ENCODE measurements at places on chromosomes 4 and X.

GRCh38 chr4:80814266-80814665 lies 216.2 kb upstream of the BMP3 start:
- H3K36me3 ChIP-seq, result no peaks in the 10 kb centered on the region
- no peak for DNase-seq
- H3K27me3 ChIP-seq, result no peaks in the 10 kb centered on the region
- H3K4me1 ChIP-seq, result no peaks in the 10 kb centered on the region

DNA sequence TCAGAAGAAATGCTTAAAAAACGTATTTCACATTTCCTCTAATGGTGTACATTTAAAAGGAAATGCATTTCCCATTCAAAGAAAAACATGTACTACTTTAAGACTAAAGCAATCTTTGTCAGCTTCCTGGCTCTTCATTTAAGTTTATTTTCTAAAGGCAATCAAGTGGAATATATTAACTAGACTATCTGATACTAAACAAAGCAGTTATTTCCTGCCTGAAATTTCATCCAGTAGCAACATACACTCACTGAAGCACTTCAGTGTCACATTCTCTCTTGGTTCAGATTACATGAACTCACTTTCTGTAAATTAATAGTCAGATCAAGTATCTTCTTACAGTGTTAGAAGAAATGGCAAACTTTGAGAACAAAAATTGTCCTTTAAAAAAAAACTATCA lies 42.5 kb downstream of the LRBA start:
- no peak overlapping the region for H3K4me3 ChIP-seq
- no peaks in the 10 kb centered on the region for H3K27me3 ChIP-seq
- no peak overlapping the region for H3K27ac ChIP-seq
- DNase-seq, result no peak

- H3K4me1 ChIP-seq, result no peaks in the 10 kb centered on the region
- no peaks in the 10 kb centered on the region for H3K36me3 ChIP-seq
- no peak overlapping the region for H3K27ac ChIP-seq
- H3K27me3 ChIP-seq, result peaks cover 25% of the 10 kb centered on the region
- no peak for DNase-seq
- H3K4me3 ChIP-seq, result no peak overlapping the region
Measured at GRCh38 chr4:7186031-7186430, 6.3 kb upstream of the SORCS2 start.

GRCh38 chr4:14582677-14583076 lies 419.6 kb upstream of the CPEB2 start:
- H3K27ac ChIP-seq, result no peak overlapping the region
- H3K36me3 ChIP-seq, result no peaks in the 10 kb centered on the region
- H3K27me3 ChIP-seq, result peaks cover 2% of the 10 kb centered on the region
- H3K4me3 ChIP-seq, result no peak overlapping the region
- no peak for DNase-seq

DNA sequence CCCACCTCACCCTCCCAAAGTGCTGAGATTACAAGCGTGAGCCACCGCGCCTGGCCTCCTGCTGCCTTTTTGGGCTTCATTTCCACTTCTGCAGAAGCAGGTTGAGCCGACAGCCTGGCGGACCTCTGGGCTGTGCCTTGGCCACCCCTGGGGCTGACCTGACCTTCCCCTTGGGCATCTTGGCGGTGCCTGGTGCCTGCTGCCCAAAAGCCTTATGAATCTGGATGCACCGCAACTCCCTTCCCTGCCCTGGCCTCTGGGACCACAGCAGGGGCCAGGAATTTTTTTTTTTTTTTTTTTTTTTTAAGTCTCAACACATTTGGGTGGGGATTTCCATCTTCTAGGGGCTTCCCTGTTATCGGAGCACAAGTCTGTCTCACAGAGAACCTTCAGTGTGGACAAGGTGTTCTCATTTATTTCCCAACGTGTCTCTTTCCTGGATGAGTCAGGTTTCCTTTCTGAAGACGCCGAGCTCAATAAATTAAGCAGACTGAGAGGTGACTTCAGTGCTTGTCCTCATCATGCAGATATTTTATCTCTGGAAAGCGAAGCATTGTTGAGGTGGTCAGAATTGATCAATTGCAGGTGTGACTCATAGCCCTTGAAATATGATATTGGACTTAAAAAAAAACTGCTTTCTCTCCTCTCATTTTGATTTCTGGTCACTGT lies 79.7 kb downstream of the SHROOM2 start:
- no peak for DNase-seq
- peaks cover 9% of the 10 kb centered on the region for H3K4me1 ChIP-seq
- no peak overlapping the region for H3K27ac ChIP-seq
- no peak overlapping the region for H3K4me3 ChIP-seq

DNA sequence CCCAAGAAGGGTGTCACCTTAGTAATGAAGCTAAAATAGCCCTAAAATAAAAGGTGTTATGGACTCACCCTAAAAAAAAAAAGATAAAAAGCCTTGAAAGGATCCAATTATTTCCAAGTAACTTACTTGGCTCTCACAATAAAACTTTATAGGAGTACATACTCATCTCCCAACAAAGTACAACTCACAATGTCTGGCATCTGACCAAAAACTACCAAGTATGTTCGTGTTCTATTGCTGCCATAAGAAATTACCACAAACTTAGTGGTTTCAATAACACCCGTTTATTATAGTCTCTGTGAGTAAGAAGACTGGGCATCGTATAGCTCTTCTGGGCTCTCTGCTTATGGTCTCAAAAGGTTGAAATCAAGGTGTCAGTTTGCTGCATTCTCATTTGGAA lies 51.0 kb downstream of the BEX1 start:
- peaks cover 2% of the 10 kb centered on the region for H3K27me3 ChIP-seq
- no peak overlapping the region for H3K27ac ChIP-seq
- no peaks in the 10 kb centered on the region for H3K4me1 ChIP-seq
- H3K36me3 ChIP-seq, result no peaks in the 10 kb centered on the region
- DNase-seq, result no peak
- no peak overlapping the region for H3K4me3 ChIP-seq

DNA sequence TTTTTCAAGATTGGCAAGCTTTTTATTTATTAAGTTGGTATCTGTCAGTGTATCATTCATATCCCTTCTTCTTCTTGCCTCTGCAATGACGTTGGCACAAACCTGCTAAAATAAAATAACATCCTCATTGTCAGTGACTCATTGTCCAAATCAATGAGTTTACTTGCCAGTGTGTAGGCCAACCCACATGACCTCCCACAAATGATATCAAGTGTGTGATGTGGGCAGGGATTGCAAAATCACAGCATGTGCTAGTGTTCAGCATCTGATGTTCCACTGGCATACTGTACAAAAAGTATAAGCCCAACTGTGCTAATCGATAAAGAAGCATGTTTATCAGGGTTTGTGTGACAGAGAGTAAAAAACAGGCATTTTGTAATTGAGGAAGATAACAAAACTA lies 25.5 kb downstream of the GPAT3 start:
- H3K36me3 ChIP-seq, result no peaks in the 10 kb centered on the region
- H3K27ac ChIP-seq, result no peak overlapping the region
- peaks cover 2% of the 10 kb centered on the region for H3K4me1 ChIP-seq
- H3K4me3 ChIP-seq, result no peak overlapping the region

DNA sequence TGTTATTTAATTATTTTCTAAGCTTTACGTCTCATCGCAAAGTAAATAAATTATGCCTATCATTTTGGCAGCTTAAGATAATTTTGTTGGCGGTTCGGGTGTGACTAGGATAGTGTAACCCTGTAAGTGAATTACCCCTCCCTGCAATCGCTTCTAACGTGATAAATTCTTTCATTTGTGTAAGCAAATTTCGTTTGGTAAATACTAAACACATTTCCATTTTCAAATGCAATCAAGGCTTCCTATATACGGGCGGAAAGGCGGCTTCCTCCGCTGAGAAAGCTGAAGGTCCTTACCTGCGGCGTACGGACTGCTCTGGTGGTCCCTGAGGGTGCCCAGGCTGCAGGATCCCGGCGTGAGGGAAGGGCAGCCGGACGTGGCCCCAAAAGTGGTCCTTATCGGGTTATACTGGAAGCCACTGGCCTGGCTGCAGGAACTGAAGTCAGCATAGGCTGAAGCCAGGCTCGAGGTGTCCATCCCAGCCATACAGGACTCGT lies 403 bp downstream of the PHOX2B start:
- H3K27me3 ChIP-seq, result peaks cover 63% of the 10 kb centered on the region
- H3K36me3 ChIP-seq, result no peaks in the 10 kb centered on the region
- H3K4me1 ChIP-seq, result no peaks in the 10 kb centered on the region
- H3K4me3 ChIP-seq, result no peak overlapping the region

GRCh38 chr4:185874516-185875230 lies 62.7 kb upstream of the SORBS2 start:
- no peaks in the 10 kb centered on the region for H3K36me3 ChIP-seq
- no peak overlapping the region for H3K27ac ChIP-seq
- no peak overlapping the region for H3K4me3 ChIP-seq
- H3K27me3 ChIP-seq, result peaks cover 4% of the 10 kb centered on the region

- DNase-seq, result no peak
- H3K36me3 ChIP-seq, result no peaks in the 10 kb centered on the region
- no peak overlapping the region for H3K27ac ChIP-seq
- H3K4me3 ChIP-seq, result no peak overlapping the region
- H3K27me3 ChIP-seq, result no peaks in the 10 kb centered on the region
- no peaks in the 10 kb centered on the region for H3K4me1 ChIP-seq
Measured at GRCh38 chr4:65195002-65195401, 475.3 kb downstream of the EPHA5 start.

- no peaks in the 10 kb centered on the region for H3K36me3 ChIP-seq
- no peak overlapping the region for H3K4me3 ChIP-seq
- no peaks in the 10 kb centered on the region for H3K4me1 ChIP-seq
- H3K27ac ChIP-seq, result no peak overlapping the region
Measured at GRCh38 chr4:187128222-187128621, 404.6 kb upstream of the FAT1 start.

DNA sequence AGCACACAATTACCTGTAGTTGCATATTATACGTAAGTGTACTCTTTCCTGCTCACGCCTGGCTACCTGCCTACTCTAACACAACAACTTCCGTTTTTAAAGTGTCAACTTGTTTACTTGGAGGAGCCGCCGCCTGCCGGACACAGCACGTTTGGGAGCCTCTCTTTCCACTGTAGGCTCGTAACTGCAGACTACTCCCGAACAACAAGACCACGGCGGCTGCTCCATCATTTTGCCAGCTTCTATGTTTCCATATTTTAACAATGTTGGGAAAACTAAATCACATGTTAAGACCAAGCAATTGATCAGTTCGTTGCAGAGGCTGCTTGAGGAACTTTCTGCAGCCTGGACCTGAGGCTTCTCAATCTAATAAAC lies 841 bp downstream of the MTNR1A start:
- H3K4me1 ChIP-seq, result no peaks in the 10 kb centered on the region
- H3K36me3 ChIP-seq, result no peaks in the 10 kb centered on the region
- H3K27ac ChIP-seq, result no peak overlapping the region
- no peak overlapping the region for H3K4me3 ChIP-seq

GRCh38 chr4:70654605-70655011 lies 11.7 kb downstream of the JCHAIN start:
- no peak overlapping the region for H3K27ac ChIP-seq
- peaks cover 9% of the 10 kb centered on the region for H3K4me1 ChIP-seq
- no peaks in the 10 kb centered on the region for H3K27me3 ChIP-seq
- no peak overlapping the region for H3K4me3 ChIP-seq
- DNase-seq, result no peak
- H3K36me3 ChIP-seq, result peaks cover 6% of the 10 kb centered on the region

DNA sequence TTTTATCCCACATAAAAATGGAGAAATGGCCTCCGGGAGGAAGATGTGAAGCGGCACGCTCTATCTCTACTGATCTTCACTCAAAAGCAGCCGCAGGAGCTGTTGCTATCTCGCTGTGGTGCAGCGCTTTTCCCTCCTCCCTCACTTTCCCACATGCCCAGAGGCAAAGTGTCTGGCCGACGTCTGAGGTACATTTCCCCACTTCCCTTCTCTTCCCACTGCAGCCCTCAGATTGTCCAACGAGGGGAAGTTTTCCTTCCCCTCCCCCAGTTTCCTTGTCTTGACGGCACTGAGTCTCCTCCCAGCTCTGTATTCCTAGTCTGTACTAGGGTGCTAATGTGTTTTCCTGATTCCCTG lies 660 bp upstream of the COL25A1 start:
- peaks cover 49% of the 10 kb centered on the region for H3K27me3 ChIP-seq
- peak overlapping the region; percentile 72 for H3K4me3 ChIP-seq
- peaks cover 17% of the 10 kb centered on the region for H3K4me1 ChIP-seq
- no peak for DNase-seq
- no peaks in the 10 kb centered on the region for H3K36me3 ChIP-seq

DNA sequence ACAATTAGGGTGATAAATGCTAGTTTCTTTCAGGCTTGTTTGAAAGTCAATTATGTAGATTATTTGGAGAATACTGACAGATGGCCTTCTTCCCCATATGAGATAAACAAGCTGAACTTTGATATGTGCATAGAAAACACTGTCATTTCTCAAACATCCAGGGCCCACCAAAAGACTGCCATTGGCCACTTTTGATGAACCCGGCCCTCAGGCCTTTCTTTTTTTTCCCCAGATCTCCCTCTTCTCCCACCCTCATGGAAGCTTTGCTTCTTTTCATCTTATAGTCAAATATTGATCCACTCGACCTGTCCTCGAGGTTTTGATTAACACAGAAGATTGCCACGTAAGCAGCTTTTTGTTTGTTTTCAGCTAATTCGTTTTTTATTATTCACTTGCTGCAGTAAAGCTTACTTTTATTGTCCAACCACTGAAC lies 377.4 kb downstream of the SMARCA1 start:
- no peaks in the 10 kb centered on the region for H3K36me3 ChIP-seq
- H3K4me1 ChIP-seq, result no peaks in the 10 kb centered on the region
- DNase-seq, result no peak
- H3K4me3 ChIP-seq, result no peak overlapping the region
- no peaks in the 10 kb centered on the region for H3K27me3 ChIP-seq
- no peak overlapping the region for H3K27ac ChIP-seq

DNA sequence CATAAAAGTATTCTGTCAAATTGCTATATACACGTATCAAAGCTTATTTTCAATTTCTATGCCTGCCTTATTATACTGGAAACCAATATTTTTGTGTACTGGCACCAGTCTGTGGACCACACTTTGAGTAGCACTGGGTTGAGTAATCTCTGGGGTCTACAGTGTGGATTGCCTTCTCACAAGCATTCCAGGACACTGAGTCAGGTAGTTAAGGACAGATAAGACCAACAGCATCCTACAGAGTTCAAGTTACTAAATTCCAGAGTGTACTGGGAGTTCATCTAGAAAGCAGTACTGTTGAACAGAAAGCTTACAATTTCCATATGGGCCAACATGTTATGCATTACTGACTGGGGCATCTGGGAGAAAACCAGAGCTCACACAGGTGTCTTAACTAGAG lies 61.8 kb downstream of the VMA21 start:
- H3K27me3 ChIP-seq, result no peaks in the 10 kb centered on the region
- H3K36me3 ChIP-seq, result no peaks in the 10 kb centered on the region
- H3K27ac ChIP-seq, result no peak overlapping the region

DNA sequence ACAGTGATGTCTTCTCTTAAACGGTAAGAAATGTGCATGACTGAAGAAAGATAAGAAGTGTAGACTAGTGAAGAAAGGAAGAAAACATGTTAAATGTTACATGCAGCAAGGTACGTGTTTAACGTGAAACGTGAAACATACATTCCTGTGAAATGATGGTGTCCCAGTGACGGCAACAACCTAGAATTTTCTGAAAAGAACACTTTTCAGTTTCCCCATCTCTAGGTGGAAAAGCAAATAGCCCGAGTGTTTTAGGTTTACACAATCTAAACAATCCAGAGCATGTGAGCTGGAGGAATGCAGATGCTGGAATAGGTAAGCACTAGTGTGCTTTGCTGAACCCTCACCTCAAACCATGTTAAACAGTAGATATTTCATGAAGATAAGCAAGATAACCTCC lies 60.7 kb downstream of the CLNK start:
- no peak overlapping the region for H3K4me3 ChIP-seq
- no peak overlapping the region for H3K27ac ChIP-seq
- H3K36me3 ChIP-seq, result no peaks in the 10 kb centered on the region
- no peak for DNase-seq

GRCh38 chrX:154979629-154980028 lies 42.9 kb downstream of the F8 start:
- no peaks in the 10 kb centered on the region for H3K36me3 ChIP-seq
- no peak overlapping the region for H3K4me3 ChIP-seq
- no peak overlapping the region for H3K27ac ChIP-seq
- no peak for DNase-seq

Data from activated B cell treated with CpG ODN at 0.5 μM for 24 hours (primary cell).